ENCODE measurements at places on chromosomes 4 and X.

DNA sequence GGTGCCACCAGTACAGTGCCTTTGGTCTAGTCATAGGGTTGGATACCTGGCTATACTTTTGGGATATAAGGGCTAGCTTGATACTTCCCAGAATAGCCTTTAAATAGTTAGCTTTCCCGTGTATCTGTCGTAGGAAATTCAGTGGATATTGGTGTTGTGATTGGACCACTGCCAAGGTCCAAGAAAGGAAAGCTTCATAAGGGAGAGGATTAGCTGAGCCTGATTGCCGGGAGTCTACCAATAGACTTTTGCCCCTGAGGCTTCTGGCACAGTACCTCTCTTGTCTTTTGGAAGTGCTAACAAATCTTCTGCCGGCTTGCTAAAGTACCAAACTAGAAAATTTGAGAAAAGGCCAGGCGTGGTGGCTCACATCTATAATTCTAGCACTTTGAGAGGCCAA is 350.6 kb downstream of the CHIC1 start:
- no peaks in the 10 kb centered on the region for H3K27me3 ChIP-seq
- H3K36me3 ChIP-seq: no peaks in the 10 kb centered on the region
- H3K4me1 ChIP-seq: no peaks in the 10 kb centered on the region
- no peak overlapping the region for H3K4me3 ChIP-seq
- DNase-seq: no peak

DNA sequence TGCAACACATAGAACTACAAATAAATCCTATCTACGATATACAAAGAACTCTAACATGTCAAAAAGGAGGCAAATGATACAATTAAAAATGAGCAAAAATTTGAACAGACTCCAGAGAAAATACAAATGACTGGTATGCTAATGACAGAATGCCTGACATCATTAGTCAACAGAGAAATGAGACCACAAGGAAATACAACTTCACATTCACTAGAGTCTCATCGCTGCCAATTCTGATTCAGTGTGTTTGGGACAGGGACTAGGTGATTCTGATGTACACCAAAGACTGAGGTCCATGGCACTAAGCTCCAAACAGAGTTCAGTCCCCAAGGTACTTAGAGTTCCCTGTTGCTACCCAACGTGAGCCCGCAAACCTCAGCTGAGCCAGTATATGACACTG is 23.4 kb downstream of the SLC2A9 start:
- no peaks in the 10 kb centered on the region for H3K27me3 ChIP-seq
- H3K27ac ChIP-seq: no peak overlapping the region
- no peaks in the 10 kb centered on the region for H3K36me3 ChIP-seq
- no peak overlapping the region for H3K4me3 ChIP-seq

- no peaks in the 10 kb centered on the region for H3K27me3 ChIP-seq
- H3K4me3 ChIP-seq: no peak overlapping the region
- no peak for DNase-seq
- no peaks in the 10 kb centered on the region for H3K36me3 ChIP-seq
Measured at GRCh38 chr4:53490965-53491622, 100.2 kb downstream of the LNX1 start.

DNA sequence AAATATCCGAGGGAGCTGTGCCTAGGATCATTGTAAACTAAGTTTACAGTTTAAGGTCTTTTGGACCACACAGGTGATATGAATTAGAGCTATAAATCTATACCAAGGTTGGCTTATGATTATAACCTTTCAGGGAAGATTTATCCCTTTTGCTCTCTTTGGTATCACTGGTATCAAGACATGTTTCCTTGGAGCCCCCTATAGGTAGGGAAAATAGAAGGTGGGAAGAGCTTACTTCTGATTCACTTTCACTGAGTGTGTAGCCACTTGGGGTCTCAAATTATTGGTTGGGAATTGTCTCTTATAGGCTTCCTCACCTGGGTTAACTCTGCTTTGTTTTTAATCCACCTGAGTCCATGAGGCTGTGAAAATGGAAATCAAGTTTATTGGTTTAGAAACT is 262.1 kb upstream of the NR3C2 start:
- no peak overlapping the region for H3K27ac ChIP-seq
- DNase-seq: no peak
- no peak overlapping the region for H3K4me3 ChIP-seq
- no peaks in the 10 kb centered on the region for H3K27me3 ChIP-seq
- H3K4me1 ChIP-seq: no peaks in the 10 kb centered on the region

DNA sequence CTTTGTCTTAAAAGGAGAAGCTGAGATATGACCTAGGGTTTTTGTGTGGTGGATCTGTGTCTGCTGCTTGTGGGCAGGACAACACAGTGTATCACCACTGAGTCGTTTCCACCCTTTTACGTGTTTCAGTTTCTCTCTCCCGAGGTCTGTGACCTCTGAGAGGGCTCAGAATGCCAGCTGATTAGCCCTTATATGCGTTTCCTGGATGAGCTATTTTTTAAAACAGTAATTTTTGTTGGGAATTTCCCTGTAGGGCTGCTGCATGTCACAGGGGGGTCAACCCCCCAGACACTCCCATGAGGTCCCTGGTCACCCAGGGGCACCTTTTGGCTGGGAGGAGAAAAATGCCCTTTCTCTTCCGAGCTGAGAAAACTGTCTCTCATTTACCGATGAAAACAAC is 170.4 kb upstream of the CASK start:
- no peaks in the 10 kb centered on the region for H3K36me3 ChIP-seq
- no peak overlapping the region for H3K27ac ChIP-seq
- no peaks in the 10 kb centered on the region for H3K27me3 ChIP-seq

- H3K36me3 ChIP-seq: no peaks in the 10 kb centered on the region
- no peaks in the 10 kb centered on the region for H3K27me3 ChIP-seq
- H3K27ac ChIP-seq: no peak overlapping the region
- DNase-seq: no peak
Measured at GRCh38 chr4:147846318-147847155, 114.6 kb downstream of the ARHGAP10 start.

All from upper lobe of right lung (tissue), 1 donor.